ENCODE measurements at places on chromosomes 7 and 10. TPM values are rescaled to one million over a fixed set of nuclear protein-coding genes. Genes with fewer than 3 reads are reported as not detected.

Gene CUBN
- total RNA-seq, result 0.02 TPM

Gene MDH2
- total RNA-seq, result 322 TPM

Gene FAM25A
- total RNA-seq, result not detected

Gene TAF3
- total RNA-seq, result 8.0 TPM

Gene EN2
- 1.0 TPM for total RNA-seq

Gene JCAD
- total RNA-seq, result 8.7 TPM

Gene UFSP1
- total RNA-seq, result 7.4 TPM

Gene ZNF853
- 2.9 TPM for total RNA-seq

Gene CASP2
- 20.9 TPM for total RNA-seq

Gene ITGB8
- total RNA-seq, result 0.95 TPM

Gene AASS
- total RNA-seq, result 0.06 TPM

Gene CYTH3
- total RNA-seq, result 19.4 TPM

Gene STEAP1B
- total RNA-seq, result not detected

Gene TEX47
- not detected for total RNA-seq

Gene KLLN
- 0.51 TPM for total RNA-seq

Gene CALHM1
- total RNA-seq, result not detected

Gene C10orf53
- not detected for total RNA-seq

Gene SLIT1
- total RNA-seq, result not detected

Gene LIPM
- total RNA-seq, result not detected

Gene SLC29A4
- total RNA-seq, result 15.3 TPM

Gene FOXP2
- not detected for total RNA-seq

Gene ANKRD30A
- 0.88 TPM for total RNA-seq

Gene PAPOLB
- not detected for total RNA-seq

Data from A549 treated with RU486 at 1 μM for 4 hours (cell line).